ENCODE measurements at places on chromosomes 2 and 18.

DNA sequence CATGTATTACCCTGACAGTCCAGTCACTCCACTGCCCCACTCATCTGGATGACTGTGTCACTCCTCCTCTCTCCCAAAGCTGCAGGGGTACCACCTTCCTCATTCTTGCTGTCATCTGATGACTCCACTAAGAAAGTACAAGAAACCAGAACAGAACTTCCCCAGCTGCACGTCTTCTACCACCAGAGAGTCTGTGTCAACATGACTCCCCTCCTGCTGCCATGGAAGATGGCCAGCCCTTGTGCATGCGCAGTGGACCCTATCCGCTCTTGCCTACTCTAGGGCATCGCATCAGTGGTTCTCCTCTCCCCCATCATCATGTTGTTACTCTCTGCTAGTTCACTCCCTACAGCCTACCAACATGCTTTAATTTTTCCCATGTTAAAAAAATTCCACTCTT lies 14.5 kb upstream of the ST8SIA3 start:
- no peak for DNase-seq

DNA sequence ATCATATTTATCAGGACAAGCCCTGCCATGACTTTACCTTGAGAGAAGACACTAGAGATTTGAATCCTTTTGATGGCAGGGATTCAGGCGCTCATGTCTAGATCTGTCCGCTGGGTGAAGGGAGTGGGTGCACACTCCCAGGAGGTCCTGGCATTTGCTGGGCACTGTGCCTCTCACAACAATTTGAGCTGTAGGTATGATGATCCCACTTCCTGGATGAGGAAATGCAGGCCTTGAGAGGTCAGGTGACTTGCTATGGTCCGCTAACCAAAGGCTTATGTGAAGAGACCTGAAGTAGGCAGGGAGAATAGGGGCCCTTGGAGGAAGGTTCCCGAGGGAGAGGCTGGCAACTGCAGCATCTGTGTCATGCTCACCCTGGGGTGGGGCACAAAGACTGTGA lies 206.1 kb downstream of the HAUS1 start:
- no peak for DNase-seq

DNA sequence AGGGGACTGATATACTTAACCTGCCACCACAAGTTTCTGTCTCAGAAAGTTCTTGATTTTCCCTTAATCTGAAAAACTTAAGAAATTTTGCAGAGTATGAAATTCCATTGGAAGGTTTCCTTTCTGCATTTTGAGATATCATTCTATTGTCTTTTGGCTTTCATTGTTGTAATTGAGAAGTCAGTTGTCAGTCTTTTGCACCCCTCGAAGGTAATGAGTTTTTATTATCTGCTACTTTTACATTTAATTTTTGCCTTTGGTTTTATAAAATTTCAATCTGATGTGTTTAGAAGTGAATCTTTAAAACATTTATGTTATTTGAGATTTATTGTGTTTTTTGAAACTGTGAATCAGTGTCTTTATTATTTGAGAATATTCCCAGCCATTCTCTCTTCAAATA lies 4.8 kb upstream of the IL36A start:
- no peak for DNase-seq

DNA sequence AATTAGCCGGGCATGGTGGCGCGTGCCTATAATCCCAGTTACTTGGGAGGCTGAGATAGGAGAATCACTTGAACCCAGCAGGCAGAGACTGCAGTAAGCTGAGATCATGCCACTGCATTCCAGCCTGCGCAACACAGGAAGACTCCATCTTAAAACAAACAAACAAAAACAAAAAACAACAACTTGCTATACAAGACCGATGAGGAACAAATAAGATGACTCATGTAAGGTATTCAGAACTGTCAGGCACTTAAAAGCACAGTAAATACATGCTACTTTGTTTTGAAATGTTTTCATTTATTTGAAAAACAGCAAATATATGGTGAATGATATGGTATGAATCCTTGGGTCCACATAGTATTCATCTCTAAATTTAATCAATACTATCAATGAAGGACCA lies 66.7 kb downstream of the TRIP12 start:
- peak; percentile 24 for DNase-seq

GRCh38 chr2:118632921-118633320 lies 214.5 kb downstream of the EN1 start:
- no peak for DNase-seq

DNA sequence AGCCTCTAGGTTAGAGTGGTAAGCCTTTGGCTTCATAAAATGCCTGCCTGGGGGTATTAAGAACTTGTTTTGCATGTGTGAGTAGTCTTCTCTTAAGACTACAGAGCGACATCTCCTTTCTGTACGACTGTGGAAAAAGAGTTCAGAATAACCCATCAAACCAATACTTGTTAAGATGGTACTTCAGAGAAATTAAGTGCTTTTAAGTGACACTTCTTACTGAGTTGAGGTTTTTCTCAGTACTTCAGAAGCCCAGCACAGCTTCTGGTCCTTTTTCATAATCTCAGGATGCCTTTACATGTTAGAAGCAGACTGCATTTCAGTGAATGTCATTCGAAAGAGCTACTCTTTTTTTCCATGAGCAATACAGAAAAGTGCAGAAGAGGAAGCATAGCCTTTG lies 10.8 kb downstream of the XRCC5 start:
- DNase-seq, result no peak

- no peak for DNase-seq
These were observed 19.9 kb upstream of the BCL2L11 start for GRCh38 chr2:111100765-111101162.

- no peak for DNase-seq
These were observed 38.6 kb downstream of the ALPK2 start for GRCh38 chr18:58590254-58590653.

- peak; percentile 71 for DNase-seq
These were observed 22.1 kb downstream of the B3GNT2 start for GRCh38 chr2:62217970-62218369.

GRCh38 chr18:26335156-26335555 lies 108.9 kb downstream of the TAF4B start:
- no peak for DNase-seq

DNA sequence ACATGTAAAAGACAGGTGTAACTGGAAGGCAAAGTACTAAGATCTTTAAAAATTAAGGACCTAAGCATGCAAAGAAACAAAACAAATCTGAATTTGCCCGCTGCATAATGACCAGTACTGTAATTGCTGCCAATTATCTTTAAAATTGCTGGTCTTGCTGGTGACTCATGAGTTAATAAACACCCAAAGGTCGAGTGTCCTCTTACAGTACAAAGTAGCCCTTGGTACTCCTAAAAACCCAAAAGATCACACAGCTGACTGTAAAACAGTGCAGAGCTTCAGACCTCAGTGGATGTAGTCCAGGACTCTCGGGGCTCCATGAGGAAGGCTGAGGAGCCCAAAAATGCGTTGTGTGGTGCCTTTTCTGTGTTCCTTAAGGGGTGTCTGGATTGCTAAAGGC lies 308.7 kb downstream of the CNTNAP5 start:
- no peak for DNase-seq

DNA sequence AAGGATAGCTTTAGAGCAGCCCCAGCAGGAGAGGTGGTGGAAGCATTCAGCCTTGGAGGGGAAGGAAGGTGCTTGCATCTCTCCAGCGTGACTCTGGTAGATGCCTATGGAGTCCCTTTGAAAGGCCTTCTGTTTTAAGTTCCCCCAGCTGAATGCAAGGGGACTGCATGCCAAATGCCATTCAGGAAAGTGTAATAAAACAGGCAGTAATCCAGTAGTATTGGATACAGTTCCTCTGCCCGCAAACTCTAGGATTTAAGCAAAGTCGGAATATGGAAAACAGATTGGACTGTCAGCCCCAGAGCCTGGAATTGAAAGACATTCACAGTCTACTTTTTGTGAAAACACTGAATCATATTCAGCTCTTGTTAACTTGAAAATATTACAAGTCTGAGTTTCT lies 125.2 kb upstream of the GAREM1 start:
- no peak for DNase-seq

GRCh38 chr18:78675231-78675630 lies 304.4 kb upstream of the SALL3 start:
- no peak for DNase-seq

- no peak for DNase-seq
These were observed 9.8 kb upstream of the ZNF512 start for GRCh38 chr2:27572998-27573429.

- no peak for DNase-seq
These were observed 207.8 kb downstream of the CYP26B1 start for GRCh38 chr2:71939588-71940535.

GRCh38 chr2:230680463-230681170 lies 32.0 kb upstream of the CAB39 start:
- no peak for DNase-seq

Data from endothelial cell of umbilical vein (primary cell).